GM23248 (cell line): ENCODE measurements at places on chromosomes 2 and 18. TPM values are rescaled to one million over a fixed set of nuclear protein-coding genes. Genes with fewer than 3 reads are reported as not detected.

RANBP2 gene
- polyA plus RNA-seq: 12.0 and 12.9 TPM in 2 replicates

POMC gene
- polyA plus RNA-seq: 3.3 and 3.6 TPM in 2 replicates

PFN4 gene
- 0.60 and 0.64 TPM in 2 replicates for polyA plus RNA-seq

ZEB2 gene
- polyA plus RNA-seq: 25.6 and 26.2 TPM in 2 replicates

GRCh38 chr2:231920795-231921194, 5.4 kb downstream of the NPPC start:
- DNase-seq: no peak
- no peaks in the 10 kb centered on the region for H3K36me3 ChIP-seq
- H3K27ac ChIP-seq: no peak overlapping the region

DNA sequence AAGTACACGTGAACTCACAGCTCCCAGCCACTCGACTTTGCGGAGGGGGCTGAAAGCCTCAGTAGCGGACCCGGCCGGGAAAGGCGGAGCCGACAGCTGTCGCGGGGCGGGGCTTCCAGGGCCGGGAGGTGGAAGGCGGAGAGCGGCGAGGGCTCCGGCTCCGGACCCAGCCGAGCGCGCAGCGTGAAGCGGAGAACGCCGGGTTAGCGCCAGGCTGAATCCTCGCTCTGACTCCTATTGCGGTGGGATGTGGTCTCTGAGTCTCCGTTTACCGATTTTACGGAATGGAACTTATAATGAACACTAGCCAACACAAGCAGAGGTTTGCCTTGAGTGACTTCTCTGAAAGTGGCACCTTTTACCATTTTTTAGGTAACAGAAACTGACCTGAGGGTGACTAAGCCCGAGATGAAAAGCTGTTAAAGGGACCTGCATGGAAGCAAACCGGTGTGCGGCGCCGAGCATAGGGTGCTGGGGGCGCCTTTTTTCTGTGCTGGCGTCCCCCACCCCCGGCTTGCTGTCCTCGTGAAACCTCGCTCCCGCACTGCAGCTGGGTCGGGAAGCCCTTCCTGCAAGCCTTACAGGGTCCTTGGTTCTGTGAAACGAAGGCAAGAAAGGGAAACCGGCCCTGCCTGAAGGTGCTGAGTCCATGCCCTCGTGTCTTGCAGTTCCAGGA, 72.9 kb downstream of the EN1 start:
- H3K4me3 ChIP-seq: peak overlapping the region; percentile 84
- peak; percentile 85 for DNase-seq
- H3K27ac ChIP-seq: no peak overlapping the region

GRCh38 chr2:105575499-105576025, 169.2 kb upstream of the NCK2 start:
- H3K27me3 ChIP-seq: no peaks in the 10 kb centered on the region
- no peak overlapping the region for H3K27ac ChIP-seq
- H3K36me3 ChIP-seq: no peaks in the 10 kb centered on the region
